Activated CD4-positive, alpha-beta T cell treated with anti-CD3 and anti-CD28 coated beads for 24 hours (primary cell): ENCODE measurements at places on chromosomes 1 and 21.

DNA sequence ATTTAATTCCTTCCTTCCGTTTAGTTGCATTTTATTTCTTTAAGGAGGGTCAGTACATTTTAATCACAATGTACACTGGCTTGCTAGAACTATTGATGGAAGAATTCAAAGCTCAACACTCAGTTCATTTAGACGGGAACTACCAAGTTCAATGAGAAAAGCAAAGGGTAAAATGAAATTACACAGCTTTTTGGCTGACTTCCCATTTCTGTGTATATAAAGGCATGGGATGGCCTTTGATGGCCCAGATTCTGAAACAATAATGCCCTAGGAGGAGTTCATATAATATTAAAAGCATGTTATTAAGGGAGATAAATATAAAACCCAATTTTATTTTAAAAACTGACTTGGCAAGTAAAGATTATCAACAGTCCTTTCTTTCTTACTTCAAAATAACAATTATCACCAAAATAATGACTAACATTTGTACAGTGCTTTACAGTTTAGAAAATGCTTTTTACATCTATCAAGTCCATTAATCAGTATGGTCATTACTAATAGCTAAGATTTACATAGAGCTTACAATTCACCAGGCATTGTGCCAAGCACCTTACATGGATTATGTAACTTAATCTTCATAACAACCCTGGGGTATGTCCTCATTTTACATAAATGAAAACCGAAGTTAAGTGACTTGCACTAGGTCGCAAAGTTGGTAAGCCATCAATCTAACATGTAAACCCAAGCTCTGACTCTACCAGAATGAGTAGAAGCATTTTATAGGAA is 402.4 kb downstream of the OMA1 start:
- no peak for DNase-seq

DNA sequence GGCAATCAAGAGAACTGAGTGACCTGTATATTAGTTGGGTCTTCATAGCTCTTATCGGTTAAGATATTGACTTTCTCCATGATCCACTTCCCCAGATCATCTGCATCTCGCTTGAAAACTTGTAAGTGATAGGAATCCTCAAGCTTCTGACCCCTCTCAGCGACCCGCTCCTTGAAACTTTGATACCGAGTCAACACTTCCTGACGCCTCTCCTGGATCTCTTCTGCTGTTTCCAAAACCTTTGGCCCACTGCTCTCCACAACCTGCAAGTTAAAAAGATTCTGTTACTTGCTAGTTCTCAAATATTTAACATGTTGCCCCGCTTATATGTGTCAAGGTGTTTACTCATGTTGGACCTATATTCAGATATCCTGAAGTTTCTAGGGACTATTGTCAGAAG is 1.4 kb downstream of the SPTA1 start:
- DNase-seq = no peak

DNA sequence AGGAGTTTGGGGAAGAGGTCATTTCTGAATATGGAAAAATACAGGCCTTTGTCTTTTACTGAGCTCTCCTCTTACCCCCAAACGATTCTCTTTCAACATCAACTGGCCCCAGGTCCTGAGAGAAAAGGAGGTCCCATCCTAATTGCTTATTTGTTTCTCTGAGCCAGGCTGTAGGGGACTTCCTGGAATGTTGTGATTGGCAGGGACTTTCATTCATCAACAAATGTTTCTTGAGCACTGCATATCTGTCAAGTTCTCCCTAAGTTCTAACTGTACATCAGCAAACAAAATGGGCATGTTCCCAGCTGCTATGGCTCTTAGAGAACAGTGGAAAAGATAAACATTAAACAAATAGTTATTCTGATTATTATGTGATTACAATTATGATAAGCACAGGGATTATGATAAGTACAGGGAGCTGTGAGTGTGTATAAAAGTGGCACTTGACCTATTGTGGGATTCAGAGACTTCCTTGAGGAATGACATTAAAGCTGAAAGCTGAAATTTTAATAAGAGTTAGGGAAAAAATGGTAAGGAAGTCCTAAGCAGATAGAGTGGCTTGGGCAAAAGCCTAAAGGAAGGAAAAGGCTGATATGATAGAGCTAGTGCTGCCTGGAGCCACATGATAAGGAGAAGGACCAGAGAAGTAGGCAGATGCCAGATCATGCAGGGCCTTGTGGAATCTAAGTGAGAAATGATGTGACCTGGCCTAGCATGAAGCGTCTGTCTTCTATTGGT is 11.6 kb downstream of the GPX7 start:
- no peak for DNase-seq

DNA sequence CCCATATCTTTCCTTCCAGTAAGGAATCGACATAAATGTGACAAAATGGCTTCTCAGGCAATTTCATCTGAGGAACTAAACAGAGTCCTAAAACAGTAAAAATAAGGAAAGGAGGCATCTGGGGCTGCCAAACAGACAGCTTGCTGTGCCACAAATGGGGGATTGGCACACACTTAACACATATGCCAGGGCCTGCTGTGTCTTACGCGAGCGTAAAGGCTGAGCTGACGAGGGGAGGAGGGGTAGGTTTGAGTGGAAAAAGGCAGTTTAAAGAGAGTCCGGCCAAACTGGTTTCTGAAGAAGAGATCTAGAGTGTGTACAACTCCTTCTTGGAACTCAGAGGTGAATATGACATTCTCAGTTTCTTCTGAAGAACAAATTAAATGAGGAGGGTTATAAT is 244.1 kb upstream of the MAP1LC3C start:
- DNase-seq = no peak

- no peak for DNase-seq
Observed at GRCh38 chr1:204558467-204558866, 42.3 kb downstream of the MDM4 start.

DNA sequence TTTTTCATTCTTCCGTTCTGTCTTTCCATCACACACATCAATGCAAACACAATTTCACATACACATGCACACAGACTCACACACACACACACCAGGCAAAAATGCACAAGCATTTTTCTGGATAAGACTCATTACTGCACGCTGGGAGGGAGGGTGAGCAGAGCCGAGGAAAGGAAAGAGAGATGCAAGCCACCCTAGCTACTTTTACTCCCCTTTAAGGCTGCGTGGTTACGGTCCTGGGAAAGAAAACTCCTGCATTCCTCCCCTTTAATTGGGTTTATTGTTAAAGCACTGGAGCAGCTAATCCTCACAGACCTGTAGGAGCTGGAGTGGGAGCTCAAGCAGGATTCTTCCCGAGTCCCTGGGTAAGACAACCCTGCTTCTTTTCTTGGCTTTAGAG is at the start of gene CAMK1G:
Gene CAMK1G, plus strand, starts transcription at position 307 of the 400 bp plus-strand sequence. CDS start 11,270 bp downstream, outside the sequence.
- no peak for DNase-seq
